Endodermal cell (in vitro differentiated cells): ENCODE measurements at places on chromosomes 3 and 15.

GRCh38 chr3:75048650-75049049, 434.2 kb upstream of the CNTN3 start:
- H3K27ac ChIP-seq, result no peak overlapping the region
- DNase-seq, result no peak
- H3K4me3 ChIP-seq, result no peak overlapping the region

DNA sequence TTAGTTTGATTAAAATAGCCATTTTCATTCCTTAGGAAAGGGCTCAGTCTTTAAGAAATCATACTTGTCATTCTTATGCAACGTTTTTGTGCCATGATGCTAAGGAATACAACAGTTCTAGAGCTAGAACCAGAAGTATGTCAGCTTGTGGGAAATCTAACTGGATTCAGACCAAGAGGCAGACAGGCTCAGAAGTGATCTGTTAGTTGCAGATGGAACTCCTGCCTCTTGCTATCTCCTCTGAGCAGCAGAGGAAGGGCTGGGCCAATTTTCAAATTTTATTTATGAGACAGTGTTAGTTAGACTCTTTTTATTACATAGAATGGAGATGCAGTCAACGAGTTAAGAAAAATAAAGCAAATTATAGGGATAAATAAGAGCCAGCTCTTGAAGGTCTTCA, 48.5 kb upstream of the RYR3 start:
- H3K27ac ChIP-seq, result no peak overlapping the region
- no peaks in the 10 kb centered on the region for H3K36me3 ChIP-seq
- DNase-seq, result no peak
- no peak overlapping the region for H3K4me3 ChIP-seq
- no peaks in the 10 kb centered on the region for H3K27me3 ChIP-seq

DNA sequence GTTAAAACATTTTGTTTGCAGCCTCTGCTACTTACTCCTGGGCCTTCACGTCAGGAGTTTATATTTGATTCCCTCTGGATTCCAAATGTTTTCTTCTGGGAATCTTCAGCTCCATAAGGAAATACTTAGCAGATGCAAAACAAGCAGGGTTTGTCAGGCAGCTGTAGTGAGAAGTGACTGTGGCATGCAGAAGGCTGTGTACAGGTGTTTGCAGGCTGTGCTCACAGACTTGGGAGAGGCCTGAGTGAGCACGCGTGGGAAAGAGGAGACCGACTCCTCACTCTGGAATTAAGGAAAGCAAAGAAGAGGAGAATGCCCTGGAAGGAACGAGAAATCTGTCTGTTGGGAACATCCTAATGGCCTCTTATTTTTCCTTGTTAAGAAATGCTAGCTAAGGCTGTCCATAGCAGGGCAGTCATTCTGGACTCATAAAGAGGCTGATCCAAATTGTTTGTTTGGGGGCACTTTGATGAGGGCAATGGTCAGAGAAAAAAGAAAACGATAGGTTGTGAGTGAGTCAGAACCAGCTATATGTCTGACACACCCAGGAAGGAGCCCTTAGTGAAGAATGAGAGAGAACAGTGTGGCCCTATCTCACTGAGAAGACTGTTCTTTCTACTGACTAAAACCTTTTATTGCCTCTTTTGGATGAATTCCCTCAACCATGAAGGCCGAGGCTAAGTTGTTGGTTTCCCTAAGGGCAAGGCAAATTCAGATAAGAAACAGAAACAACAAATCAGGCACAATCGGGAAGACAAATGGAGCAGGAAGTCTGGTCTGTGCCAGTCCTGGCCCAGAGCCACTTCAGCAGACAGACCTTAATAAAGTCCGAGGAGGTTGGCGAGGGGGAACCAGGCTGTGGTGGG, 82.6 kb downstream of the TGFBR2 start:
- no peak for DNase-seq
- H3K4me3 ChIP-seq, result no peak overlapping the region
- H3K27ac ChIP-seq, result no peak overlapping the region
- peaks cover 5% of the 10 kb centered on the region for H3K4me1 ChIP-seq
- H3K36me3 ChIP-seq, result peaks cover 65% of the 10 kb centered on the region
- no peaks in the 10 kb centered on the region for H3K27me3 ChIP-seq

DNA sequence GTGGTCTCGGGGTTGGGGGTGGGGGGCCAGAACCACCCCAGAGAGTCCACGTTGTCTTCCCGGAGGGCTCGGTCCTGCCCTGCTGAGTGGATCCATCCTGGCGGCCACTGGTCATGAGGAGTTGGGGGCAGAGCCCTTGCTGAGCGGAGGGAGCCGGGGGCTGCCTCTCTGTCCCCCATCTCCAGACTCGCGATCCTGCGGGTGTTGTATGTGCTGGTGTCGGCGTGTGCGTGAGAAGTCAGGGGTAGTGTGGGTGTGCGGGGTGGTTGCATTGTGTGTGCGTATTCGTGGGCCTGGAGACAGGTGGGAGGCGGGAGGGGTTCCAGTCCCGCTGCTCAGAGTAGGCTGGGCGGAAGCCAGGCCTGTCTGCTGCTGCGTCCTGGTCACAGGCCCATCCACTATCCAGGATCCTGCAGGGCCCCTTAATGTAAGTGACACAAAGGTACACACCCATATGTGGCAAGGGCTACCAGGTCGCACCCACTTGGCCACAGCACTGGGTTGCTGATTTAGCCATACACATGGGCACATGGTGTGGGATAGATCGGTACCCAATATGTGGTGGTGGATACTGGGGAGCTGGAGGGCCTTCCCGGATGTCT, 30.7 kb downstream of the NBEAL2 start:
- H3K27ac ChIP-seq, result peak overlapping the region; percentile 74
- DNase-seq, result peak; percentile 65
- H3K36me3 ChIP-seq, result peaks cover 27% of the 10 kb centered on the region
- H3K4me3 ChIP-seq, result no peak overlapping the region

- no peaks in the 10 kb centered on the region for H3K36me3 ChIP-seq
- no peak overlapping the region for H3K27ac ChIP-seq
- DNase-seq, result no peak
- no peaks in the 10 kb centered on the region for H3K27me3 ChIP-seq
- H3K4me1 ChIP-seq, result peaks cover 7% of the 10 kb centered on the region
Observed at GRCh38 chr3:174862666-174863065, 3.5 kb downstream of the NAALADL2 start.

GRCh38 chr3:159069091-159069490, 267.2 kb downstream of the MFSD1 start:
- no peaks in the 10 kb centered on the region for H3K36me3 ChIP-seq
- no peak for DNase-seq
- no peak within 1 kb of the TSS for H3K4me3 ChIP-seq
- H3K27ac ChIP-seq, result no peak within 1 kb of the TSS
- H3K4me1 ChIP-seq, result peaks cover 9% of the 10 kb centered on the region
- H3K27me3 ChIP-seq, result no peaks in the 10 kb centered on the region

DNA sequence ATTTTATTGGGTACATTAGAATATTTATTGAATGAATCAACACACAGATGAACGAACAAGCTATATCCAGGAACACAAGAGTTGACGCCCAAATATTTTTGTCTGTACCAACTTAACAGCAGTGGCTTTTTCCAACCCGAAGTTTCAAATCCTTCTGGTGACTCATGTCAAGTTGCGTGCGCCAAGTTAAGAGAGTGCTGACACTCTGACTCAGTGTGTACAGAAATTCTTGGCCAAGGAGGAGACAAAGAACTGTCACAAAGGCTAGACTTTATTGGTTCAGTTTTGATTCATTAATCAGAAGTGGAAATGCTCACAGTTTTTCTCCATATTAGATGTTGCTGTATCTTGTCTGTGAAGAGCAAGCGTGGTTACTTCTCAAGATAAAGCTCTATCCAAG, 59.6 kb upstream of the TSC22D2 start:
- H3K27me3 ChIP-seq, result no peaks in the 10 kb centered on the region
- no peaks in the 10 kb centered on the region for H3K36me3 ChIP-seq
- H3K4me1 ChIP-seq, result no peaks in the 10 kb centered on the region
- no peak overlapping the region for H3K27ac ChIP-seq
- H3K4me3 ChIP-seq, result no peak overlapping the region
- DNase-seq, result no peak

- H3K27me3 ChIP-seq, result no peaks in the 10 kb centered on the region
- H3K4me3 ChIP-seq, result no peak overlapping the region
- H3K27ac ChIP-seq, result no peak overlapping the region
- DNase-seq, result no peak
- H3K4me1 ChIP-seq, result no peaks in the 10 kb centered on the region
Observed at GRCh38 chr3:112773864-112774263, 72.8 kb downstream of the CD200R1L start.

DNA sequence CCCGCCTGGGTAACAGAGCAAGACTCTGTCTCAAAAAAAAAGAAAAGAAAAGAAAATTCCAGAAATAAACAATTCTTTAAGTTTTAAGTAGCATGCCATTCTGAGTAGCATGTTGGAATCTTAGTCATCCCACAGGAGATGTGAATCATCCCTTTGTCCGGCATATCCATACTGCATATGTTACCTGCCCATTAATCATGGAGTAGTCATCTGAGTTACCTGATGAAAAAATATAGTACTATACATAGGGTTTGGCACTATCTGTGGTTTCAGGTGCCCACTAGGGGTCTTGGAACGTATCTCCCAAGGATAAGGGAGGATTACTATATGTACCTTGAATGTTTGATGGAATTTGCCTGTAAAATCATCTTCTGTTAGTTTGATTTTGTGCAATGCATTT, 6.3 kb upstream of the CCR4 start:
- DNase-seq, result no peak
- H3K27me3 ChIP-seq, result no peaks in the 10 kb centered on the region
- H3K4me3 ChIP-seq, result no peak overlapping the region

- no peak overlapping the region for H3K27ac ChIP-seq
- DNase-seq, result peak; percentile 73
- H3K27me3 ChIP-seq, result no peaks in the 10 kb centered on the region
- H3K4me3 ChIP-seq, result no peak overlapping the region
- H3K36me3 ChIP-seq, result no peaks in the 10 kb centered on the region
Observed at GRCh38 chr3:96700322-96701315, 113.8 kb upstream of the EPHA6 start.

- H3K4me1 ChIP-seq, result peaks cover 6% of the 10 kb centered on the region
- no peaks in the 10 kb centered on the region for H3K36me3 ChIP-seq
- no peak for DNase-seq
- H3K27ac ChIP-seq, result no peak overlapping the region
Observed at GRCh38 chr3:72079369-72079872, 294.5 kb upstream of the PROK2 start.

DNA sequence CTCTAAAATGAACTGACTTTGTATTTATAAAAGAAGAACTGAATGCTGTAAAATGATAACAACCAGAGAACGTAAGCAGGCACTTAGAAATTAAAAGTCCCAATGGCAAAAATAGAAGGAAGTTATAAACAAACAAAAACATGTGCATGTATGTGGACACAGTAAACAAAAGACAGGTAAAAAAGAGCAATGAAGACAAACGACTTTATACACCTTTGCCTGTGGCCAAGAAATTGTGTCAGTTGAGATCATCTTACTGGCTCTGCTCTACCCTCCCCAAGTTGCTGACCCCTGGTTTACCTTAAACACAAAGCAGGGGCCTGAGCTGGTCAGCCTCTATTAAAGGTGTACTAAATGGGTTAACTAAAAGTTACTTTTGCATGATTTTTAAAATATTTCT, 41.7 kb upstream of the GP5 start:
- peak overlapping the region; percentile 47 for H3K4me3 ChIP-seq
- peaks cover 76% of the 10 kb centered on the region for H3K36me3 ChIP-seq
- no peak overlapping the region for H3K27ac ChIP-seq
- peaks cover 11% of the 10 kb centered on the region for H3K4me1 ChIP-seq

- H3K27me3 ChIP-seq, result no peaks in the 10 kb centered on the region
- no peaks in the 10 kb centered on the region for H3K4me1 ChIP-seq
- H3K36me3 ChIP-seq, result no peaks in the 10 kb centered on the region
- no peak for DNase-seq
- H3K27ac ChIP-seq, result no peak overlapping the region
Observed at GRCh38 chr15:32998979-32999672, 195.4 kb downstream of the FMN1 start.

GRCh38 chr3:18098960-18099587, 326.1 kb downstream of the SATB1 start:
- H3K4me3 ChIP-seq, result no peak overlapping the region
- H3K27me3 ChIP-seq, result no peaks in the 10 kb centered on the region
- H3K4me1 ChIP-seq, result no peaks in the 10 kb centered on the region
- DNase-seq, result peak; percentile 69

DNA sequence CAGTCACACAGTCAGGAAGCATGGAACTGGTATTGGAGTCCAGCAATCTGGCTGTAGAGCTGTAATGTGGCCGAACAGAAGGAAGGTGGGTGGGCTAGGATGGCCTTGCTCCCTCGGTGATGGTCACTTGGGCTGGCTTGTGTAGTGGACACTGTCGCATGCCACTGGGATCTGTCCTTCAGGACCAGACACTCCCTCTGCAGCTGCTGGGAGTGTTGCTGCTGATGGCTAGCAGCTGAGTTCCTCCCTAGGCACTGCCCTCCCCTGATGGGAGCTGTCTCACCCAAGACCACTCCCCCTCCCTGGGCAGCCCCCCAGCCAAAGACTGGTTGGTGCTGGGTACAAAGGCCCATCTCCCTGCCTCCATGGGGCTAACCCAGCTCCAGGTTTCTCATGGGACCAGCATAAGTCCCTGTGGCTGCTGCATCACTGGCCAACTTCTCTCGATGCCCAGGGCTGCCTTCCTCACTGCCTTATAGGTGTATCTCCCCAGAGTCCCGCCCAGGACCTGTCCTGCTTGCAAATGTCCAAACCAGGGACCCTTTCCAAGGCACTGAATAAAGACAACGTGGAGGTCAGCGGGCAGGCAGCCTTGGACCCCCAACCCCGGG, 48.4 kb downstream of the WNT7A start:
- no peak overlapping the region for H3K4me3 ChIP-seq
- no peak overlapping the region for H3K27ac ChIP-seq

DNA sequence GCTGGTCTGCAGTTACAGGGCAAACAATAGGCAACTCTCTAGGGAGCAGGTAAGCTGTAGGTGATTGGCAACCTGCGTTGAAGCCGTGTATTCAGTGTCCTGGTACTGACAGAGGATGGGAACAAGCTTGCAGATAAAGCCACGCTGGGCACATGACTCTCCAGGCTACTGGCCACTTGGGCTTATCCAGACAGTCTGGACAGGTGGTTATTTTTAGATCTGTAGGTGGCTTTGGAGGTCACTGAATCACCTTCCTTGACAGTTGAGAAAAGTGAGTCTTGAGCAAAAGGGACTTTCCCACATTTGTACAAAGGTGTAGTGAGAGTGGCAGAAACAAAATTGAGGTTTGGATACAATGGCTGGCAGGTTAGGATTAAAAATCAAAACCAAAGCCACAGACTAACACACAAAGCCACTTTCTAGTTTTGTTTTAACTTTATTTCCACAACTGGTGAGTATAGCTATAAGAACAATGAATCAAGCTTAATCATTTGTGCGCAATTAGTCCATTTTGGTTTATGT, 22.3 kb upstream of the IL1RAP start:
- H3K4me3 ChIP-seq, result no peak overlapping the region
- H3K4me1 ChIP-seq, result no peaks in the 10 kb centered on the region
- H3K36me3 ChIP-seq, result no peaks in the 10 kb centered on the region
- no peak for DNase-seq

DNA sequence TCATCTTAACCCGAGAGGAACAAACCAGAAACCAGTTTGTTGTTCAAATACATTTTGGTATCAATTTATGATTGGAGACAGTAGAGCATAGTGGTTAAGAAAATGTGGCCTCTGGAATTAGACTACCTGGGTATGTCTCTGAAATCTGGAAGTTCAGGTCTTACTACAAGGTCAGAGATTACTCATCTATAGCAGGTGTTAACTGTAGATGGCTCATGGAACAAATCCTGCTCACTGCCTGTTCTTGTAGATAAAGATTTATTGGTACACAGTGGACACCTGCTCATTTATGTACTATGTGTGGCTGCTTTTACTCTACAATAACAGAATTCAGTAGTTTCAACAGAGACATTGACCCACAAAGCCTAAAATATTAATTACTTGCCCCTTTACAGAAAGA, 413.3 kb downstream of the CNTN6 start:
- no peak for DNase-seq
- H3K4me1 ChIP-seq, result no peaks in the 10 kb centered on the region
- no peak overlapping the region for H3K27ac ChIP-seq
- no peaks in the 10 kb centered on the region for H3K36me3 ChIP-seq
- H3K4me3 ChIP-seq, result no peak overlapping the region
